Naive thymus-derived CD4-positive, alpha-beta T cell (primary cell): ENCODE measurements at places on chromosomes 5 and 9. TPM values are rescaled to one million over a fixed set of nuclear protein-coding genes. Genes with fewer than 3 reads are reported as not detected.

The SLC9A3 gene
- total RNA-seq: 2.4 TPM

The SLC25A51 gene
- 37.8 TPM for total RNA-seq

The PDLIM4 gene
- not detected for total RNA-seq

The BNC2 gene
- total RNA-seq: 1.5 TPM

The FOXD4L6 gene
- total RNA-seq: not detected

The SPINK6 gene
- not detected for total RNA-seq

The PCDHB4 gene
- not detected for total RNA-seq

The CCNJL gene
- total RNA-seq: not detected

The ENTPD8 gene
- not detected for total RNA-seq

The TBC1D9B gene
- total RNA-seq: 94.6 TPM

The SLC36A3 gene
- total RNA-seq: not detected

The GMCL2 gene
- not detected for total RNA-seq

The FAM78A gene
- total RNA-seq: 107 TPM

The ITGA2 gene
- total RNA-seq: 8.9 and 9.0 TPM in 2 replicates

The DENND4C gene
- total RNA-seq: 52.0 TPM

The DNAJC21 gene
- 43.9 TPM for total RNA-seq

The TBCA gene
- 71.3 TPM for total RNA-seq

The PCDHB10 gene
- not detected for total RNA-seq

The CDH12 gene
- not detected for total RNA-seq

The XRCC4 gene
- total RNA-seq: 7.4 and 10.5 TPM in 2 replicates

The NUTM2G gene
- not detected in 2 replicates for total RNA-seq

The DNAI1 gene
- not detected for total RNA-seq

The ACSL6 gene
- 42.8 TPM for total RNA-seq

The ADAMTS19 gene
- not detected in 2 replicates for total RNA-seq

The SV2C gene
- not detected for total RNA-seq

The MAMDC4 gene
- 6.5 TPM for total RNA-seq

The GNA14 gene
- total RNA-seq: not detected

The PCDHA4 gene
- not detected for total RNA-seq

The TAF9 gene
- 53.1 TPM for total RNA-seq

The AGXT2 gene
- not detected for total RNA-seq

The NPR3 gene
- total RNA-seq: 1.4 TPM

The LCN1 gene
- not detected in 2 replicates for total RNA-seq

The DPYSL3 gene
- total RNA-seq: not detected

The CER1 gene
- total RNA-seq: not detected

The CFAP157 gene
- total RNA-seq: 0.27 TPM

The LOX gene
- not detected for total RNA-seq

The SAXO1 gene
- total RNA-seq: 0.32 TPM

The PCSK5 gene
- 5.2 TPM in 2 replicates for total RNA-seq

The SHISAL2B gene
- not detected in 2 replicates for total RNA-seq

The UBAC1 gene
- 28.6 TPM for total RNA-seq

The PCDHGA8 gene
- total RNA-seq: 0.08 TPM

The PTGS1 gene
- total RNA-seq: 0.38 and 0.41 TPM in 2 replicates

The PTGES gene
- 0.19 TPM in 1 of 2 replicates, not detected in the other for total RNA-seq

The SLC27A6 gene
- not detected for total RNA-seq

The ANKDD1B gene
- 0.31 and 0.44 TPM in 2 replicates for total RNA-seq

The PCDHGA1 gene
- total RNA-seq: 0.17 TPM

The PDE6A gene
- total RNA-seq: not detected

The EDIL3 gene
- total RNA-seq: not detected in 2 replicates

The LHX6 gene
- total RNA-seq: not detected

The CREB3 gene
- total RNA-seq: 22.1 TPM in 2 replicates

The DDX4 gene
- not detected for total RNA-seq
